ENCODE measurements at places on chromosomes 4 and X.

DNA sequence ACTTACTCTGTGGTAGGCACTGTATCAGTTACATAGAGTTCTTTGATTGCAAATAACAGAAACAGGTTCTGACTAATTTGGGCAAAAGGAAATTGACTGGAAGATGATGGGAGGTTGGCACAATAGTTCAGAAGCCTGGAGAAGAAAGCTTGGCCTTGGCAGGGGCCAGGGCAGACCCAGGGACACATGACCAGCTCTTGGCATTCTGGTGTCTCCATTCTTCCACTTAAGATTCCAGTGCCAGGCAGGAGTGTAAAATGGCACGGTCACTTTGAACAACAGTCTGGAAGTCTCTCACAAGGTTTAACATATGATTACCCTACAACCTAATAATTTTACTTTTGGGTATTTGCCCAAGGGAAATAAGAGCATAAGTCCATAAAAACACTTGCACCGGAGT, 175.9 kb downstream of the BCOR start:
- DNase-seq: no peak

DNA sequence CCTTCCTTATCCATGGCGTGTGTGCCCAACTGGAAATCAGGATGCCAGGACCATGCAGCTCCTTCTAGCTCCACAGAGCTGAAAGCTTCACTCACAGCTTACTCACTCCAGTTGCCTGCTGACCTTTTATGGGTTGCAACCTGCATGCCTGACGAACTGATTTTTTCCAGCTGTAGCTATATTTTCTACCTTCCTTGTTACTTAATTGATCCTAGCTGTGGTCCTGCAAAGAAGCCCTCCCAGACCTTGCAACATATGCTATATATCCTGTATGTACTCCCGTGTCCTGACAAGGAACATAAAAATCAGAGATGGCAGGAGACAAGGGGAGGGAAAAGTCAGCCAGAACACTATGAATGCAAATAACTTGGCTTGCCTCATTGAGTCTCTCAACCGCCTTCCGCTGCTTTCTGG, 135.3 kb upstream of the LDB2 start:
- DNase-seq: no peak

GRCh38 chr4:160386846-160387245, 1284.0 kb downstream of the RAPGEF2 start:
- no peak for DNase-seq

GRCh38 chrX:31580726-31581125, 508.9 kb upstream of the FTHL17 start:
- peak; percentile 73 for DNase-seq

GRCh38 chr4:5055411-5055810, 4.1 kb downstream of the STK32B start:
- no peak for DNase-seq

GRCh38 chr4:145177906-145178538, 2.4 kb downstream of the OTUD4 start:
- peak; percentile 43 for DNase-seq

- no peak for DNase-seq
These were observed 38.5 kb downstream of the TRMT44 start for GRCh38 chr4:8478801-8479744.

DNA sequence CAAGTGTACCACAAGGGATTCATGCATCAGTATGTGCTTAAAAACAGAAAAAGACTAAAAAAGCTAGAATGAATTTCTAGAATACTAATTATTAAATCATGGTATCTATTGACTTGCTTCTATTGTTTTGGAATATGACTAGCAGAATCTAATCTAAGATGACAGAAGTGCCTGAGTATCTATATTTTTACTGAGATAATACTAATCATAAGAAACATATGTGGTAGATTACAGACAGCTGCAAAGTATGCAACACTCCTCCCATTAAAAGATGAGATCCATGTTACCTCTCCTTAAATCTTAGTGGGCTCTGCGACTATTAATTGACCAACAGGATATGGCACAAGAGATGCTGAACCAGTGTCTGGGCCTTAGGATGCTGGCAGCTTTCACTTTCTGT, 89.4 kb downstream of the COL25A1 start:
- no peak for DNase-seq
